Esophagus muscularis mucosa (tissue), 4 donors: ENCODE measurements at places on chromosomes 6 and 20. TPM values are rescaled to one million over a fixed set of nuclear protein-coding genes. Genes with fewer than 3 reads are reported as not detected.

- DNase-seq, result no peak
Measured at GRCh38 chr6:15395087-15395486, 149.2 kb downstream of the JARID2 start.

DNA sequence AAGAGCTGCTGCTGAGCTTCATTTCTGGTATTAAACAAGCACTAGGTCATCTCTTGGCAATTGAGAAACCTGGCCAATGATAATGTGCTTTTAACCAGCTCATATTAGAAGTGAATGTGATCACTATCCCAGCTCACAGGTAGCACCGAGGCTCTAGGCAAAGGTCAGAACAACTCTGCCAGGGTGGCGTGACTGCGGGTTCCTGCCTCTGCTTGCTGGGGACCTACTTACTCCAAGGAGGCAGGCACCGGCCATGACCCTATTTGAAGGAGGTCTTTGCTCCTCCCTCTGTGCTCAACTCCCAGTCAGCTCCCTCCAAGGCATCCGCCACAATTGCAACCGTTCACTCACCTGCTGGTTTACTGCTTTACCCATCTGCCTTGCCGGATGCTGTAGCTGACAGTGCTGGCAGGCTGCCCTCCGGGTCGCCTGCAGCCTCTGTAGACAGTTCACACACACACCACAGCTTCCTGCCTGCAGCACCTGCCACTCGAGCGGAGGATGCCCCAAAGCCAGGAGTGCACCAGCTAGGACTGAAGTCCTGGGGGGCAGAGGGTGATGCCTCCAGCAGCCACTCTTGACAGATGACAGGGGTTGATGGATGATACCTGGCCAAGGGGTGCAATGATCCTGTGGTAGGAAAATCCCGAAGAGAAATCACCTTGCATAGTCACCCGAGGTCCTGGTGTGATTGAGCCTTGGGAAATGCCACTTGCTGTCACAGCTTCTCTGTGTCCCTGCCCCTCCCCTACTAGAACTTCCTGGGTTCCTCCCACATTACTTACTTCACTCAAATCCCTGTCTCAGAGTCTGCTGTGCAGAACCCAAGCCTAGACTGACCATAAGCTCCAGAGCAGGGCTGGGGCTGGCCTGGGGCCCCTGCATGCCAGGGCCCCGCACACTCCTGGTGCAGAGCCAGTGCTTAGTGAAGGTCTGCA is 8.8 kb upstream of the VSX1 start:
- DNase-seq, result no peak

- DNase-seq, result no peak
Measured at GRCh38 chr6:121694389-121694788, 258.9 kb downstream of the GJA1 start.

DNA sequence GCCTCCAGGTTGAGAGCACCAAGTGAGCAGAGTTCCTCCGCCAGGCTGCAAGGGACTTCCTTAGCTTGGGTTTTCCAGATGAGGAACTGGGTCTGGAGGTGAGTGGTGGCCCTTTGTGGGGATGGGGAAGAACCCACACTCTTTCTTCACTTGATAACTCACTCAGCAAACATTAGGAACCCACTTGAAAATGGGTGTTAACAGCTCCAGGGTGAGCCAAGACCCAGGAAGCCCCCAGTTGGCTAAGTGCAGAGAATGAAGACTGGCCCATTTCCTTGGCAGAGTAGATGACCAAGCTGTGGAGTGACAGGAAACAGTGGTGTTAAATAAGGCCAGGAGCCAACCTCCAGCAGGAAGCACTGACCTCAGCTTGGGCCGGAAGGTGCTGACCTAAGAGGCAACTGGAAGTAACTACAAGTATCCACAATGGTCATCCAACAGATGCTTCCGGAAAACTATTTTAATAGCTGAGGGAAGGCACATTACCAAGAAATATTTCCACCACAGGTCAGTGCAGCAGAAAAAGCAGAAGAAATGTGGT is 22.7 kb downstream of the MRPL14 start:
- no peak for DNase-seq

GRCh38 chr6:142404751-142405150 is 102.9 kb downstream of the ADGRG6 start:
- DNase-seq, result no peak

- no peak for DNase-seq
Measured at GRCh38 chr6:8589941-8590729, 154.8 kb upstream of the SLC35B3 start.

GRCh38 chr20:7980332-7981046 is 39.1 kb downstream of the TMX4 start:
- no peak for DNase-seq

DNA sequence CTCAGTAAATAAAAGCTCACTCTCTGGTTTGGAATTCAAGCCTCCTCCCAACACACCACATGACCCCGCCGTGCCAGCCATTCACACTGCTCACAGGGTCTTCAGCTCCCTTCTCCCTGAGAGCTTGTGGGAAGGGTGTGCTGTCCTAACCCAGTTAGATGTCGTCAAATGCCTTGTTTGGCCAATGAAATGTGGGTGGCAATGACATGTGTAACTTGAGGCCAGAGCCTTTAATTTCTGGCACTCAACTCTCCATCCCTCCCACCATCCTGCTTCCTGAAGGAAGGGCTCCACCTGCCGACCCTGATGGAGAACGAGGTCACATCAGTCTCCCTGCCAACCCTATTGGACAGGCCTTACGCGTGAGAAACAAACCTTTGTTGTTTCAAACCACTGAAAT is 224.5 kb upstream of the AGPAT4 start:
- no peak for DNase-seq

GRCh38 chr6:164015088-164015484 is 600.6 kb downstream of the QKI start:
- no peak for DNase-seq

GRCh38 chr20:57759724-57760123 is 49.9 kb upstream of the PMEPA1 start:
- no peak for DNase-seq

- no peak for DNase-seq
Measured at GRCh38 chr6:135796643-135797305, 54.7 kb upstream of the PDE7B start.

DNA sequence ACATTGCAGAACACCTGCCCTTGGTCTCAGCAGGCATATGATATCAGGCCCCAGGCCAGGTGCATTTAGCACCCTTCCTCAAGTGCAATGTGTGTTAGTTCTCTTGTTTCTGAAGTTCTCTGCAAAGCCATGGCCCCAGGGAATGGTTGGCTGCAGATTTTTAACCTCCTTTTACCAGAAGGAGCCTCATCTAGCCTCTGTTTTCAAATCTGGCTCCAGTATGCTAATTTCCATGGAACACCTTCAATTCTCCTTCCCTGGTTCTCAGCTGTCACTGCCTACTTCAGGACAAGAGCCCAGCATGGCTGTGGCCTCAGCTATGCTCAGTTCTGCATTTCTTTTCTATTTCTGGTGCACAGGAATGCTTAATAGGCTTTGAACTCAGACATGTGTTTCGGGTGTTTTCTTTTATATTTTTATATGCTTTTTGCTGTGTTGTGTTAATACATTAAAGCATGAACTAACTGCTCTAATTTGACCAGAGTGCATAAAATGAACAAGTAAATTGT is 51.6 kb upstream of the OGFRL1 start:
- no peak for DNase-seq

- DNase-seq, result no peak
Measured at GRCh38 chr6:148425443-148425842, 82.8 kb downstream of the SASH1 start.

DNA sequence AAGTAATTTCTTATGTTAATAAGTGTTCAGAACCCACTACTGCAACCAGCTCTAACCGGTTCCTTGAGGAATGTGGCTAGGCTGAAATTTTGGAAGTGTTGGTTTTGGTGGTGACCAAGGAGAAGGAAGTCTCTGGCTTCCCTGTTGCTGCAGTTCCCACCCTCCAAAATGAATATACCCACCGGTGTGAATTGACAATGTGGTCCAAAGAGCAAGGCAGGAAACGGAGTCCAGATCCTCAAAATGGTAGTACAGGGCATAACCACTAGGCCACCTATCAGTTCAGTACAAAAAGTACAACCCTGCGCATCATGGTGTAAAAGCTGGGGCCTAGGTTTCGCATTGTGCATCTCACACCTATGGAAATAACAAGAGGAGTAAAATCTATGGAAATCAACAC is 2.8 kb downstream of the ADNP start:
- no peak for DNase-seq

- DNase-seq, result no peak
Measured at GRCh38 chr6:113903666-113904330, 46.7 kb downstream of the MARCKS start.

- DNase-seq, result no peak
Measured at GRCh38 chr6:30463651-30464618, 25.4 kb upstream of the HLA-E start.

GRCh38 chr6:7721649-7722048 is 4.2 kb upstream of the BMP6 start:
- no peak for DNase-seq

DNA sequence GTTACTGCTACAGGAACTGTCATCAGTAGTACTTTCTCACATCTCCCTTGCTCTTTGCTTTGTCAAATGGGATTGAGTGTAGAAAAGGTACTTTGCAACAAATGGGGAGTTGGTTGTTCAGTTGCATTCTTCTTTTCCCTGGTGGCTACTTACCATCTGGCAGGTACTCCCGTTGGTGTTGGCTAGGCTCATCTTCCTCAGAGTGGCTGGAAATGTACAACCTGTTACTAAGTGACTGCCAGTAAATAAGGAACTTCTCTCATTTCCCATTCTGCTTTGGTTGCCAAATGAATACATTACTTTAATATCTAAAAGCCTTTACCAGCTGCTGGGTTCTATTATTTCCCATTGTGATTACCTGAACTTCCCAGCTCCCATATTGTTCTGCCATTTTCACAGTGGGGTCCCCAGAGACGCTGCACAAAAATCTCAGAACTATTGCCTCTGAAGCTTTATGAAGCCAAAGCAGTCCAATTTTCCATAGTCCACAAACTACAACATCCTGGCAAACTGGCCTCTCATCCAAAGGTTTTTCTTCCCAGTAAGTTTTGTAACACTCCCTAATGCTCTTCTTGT is 229.7 kb upstream of the HTR1E start:
- no peak for DNase-seq

DNA sequence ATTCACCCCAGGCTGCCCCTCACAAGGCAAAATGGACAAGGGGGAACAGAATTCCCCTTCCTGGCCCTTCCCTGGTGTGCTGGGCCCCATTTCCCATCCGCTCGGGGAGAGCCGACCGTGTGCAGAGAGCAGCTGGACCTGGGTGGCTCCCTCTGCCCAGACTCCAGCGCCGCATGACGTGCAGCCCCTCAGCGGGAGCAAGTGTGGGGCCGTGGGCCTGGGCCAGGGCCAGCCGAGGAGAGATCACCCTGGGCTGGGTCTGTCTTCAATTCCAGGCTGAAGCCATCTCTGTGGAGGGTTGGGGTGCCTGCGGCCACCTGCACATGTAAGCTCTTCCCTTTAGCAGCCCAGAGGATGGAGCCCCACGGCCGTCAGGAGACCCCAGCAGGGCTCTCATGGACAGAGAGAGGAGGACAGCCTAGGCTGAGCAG is 241.8 kb downstream of the TTLL2 start:
- DNase-seq, result no peak

Gene KIAA0408
- total RNA-seq, result 34.2 TPM

Gene TTLL9
- not detected for total RNA-seq

Gene SLC22A2
- not detected for total RNA-seq

Gene PACRG
- total RNA-seq, result 3.5 TPM

Gene OR12D1
- not detected for total RNA-seq

Gene CALHM4
- not detected for total RNA-seq

Gene RALGAPB
- total RNA-seq, result 31.5 TPM

Gene CITED2
- 282 TPM for total RNA-seq

Gene ZNF165
- total RNA-seq, result 0.50 TPM
